ENCODE measurements at places on chromosomes 16 and 17.

- DNase-seq = no peak
These were observed 235.8 kb upstream of the NLRP1 start for GRCh38 chr17:5819921-5820685.

DNA sequence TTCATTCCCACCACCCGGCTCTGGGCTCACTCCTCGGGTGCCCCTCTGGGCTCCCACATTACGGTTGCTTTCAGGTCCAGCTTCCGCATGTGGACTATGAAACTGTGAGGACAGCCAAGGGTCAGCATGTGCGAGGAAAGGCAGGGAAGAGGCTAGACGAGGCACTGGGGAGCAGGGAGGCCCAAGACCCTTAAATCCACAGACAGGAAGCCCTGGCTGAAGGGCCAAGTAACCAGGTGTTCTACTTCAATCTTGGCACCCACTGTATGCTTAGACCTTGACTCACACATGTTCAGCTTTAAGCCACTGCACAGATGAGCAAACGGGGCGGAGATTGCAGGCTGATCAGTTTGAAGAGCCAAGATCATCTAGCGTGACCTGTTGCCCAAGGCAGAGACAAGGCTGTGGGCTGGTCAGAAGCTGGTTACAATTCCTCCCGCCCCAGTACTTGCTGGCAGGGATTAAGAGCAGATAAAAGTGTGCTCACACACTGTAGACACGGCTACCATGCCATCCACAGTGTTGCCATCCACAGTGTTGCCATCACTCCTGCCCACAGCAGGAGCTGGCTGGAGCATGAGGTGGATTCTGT is at the start of gene CES4A:
Gene CES4A, plus strand, starts transcription at position 393 of the 592 bp plus-strand sequence. Its CDS starts 184 bp downstream, at position 577.
- DNase-seq = no peak

GRCh38 chr17:27816946-27817345 is 16.6 kb upstream of the NOS2 start:
- DNase-seq = no peak

DNA sequence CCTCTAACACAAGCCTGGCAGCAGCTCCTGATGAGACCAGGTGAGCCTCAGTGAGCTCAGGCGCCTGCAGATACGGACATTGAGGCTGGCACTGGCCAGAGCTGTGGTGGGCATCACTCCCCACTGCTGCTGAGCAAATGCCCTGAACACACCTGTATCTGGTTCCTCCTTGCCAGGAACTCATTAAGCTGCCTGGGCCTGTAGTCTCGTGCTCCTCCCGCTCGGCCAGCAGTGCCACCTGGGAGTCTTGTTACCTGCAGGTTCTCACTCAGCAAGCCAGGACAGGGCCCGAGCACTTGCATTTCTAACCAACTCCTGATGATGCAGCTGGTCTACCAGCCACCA is 13.3 kb downstream of the EIF4A3 start:
- no peak for DNase-seq

DNA sequence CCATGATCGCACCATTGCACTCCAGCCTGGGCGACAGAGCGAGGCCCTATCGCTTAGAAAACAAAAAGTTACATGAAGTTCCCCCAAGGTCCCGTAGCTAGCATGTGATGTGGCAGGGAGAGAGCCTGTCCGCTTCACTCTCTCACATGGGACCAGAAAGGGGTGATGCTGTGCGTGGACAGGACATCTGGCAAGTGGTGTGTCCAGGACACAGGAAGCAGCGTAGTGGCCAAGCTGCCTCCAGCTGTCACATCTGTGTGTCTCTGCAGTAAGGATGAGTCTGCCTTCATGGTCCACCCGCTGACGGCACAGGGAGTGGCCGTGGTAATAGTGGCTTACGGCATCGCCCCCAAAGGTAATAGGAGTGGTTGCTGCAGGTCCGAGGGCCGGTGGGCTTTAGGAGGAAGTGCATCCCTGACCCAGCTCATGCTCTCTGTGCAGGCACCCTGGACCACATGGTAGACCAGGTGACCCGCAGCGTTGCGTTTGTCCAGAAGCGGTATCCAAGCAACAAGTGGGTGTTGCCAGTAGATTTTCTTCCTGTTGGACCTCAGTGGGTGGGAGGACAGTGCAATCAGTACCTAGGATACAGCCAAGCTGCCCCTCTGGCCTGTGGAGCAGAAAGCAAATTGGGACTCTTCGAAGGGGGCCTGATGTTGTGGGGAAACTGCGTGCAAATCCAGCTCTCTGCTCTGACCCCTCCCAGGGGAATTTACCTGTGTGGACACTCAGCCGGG is 9.5 kb upstream of the BIRC5 start:
- DNase-seq = no peak

DNA sequence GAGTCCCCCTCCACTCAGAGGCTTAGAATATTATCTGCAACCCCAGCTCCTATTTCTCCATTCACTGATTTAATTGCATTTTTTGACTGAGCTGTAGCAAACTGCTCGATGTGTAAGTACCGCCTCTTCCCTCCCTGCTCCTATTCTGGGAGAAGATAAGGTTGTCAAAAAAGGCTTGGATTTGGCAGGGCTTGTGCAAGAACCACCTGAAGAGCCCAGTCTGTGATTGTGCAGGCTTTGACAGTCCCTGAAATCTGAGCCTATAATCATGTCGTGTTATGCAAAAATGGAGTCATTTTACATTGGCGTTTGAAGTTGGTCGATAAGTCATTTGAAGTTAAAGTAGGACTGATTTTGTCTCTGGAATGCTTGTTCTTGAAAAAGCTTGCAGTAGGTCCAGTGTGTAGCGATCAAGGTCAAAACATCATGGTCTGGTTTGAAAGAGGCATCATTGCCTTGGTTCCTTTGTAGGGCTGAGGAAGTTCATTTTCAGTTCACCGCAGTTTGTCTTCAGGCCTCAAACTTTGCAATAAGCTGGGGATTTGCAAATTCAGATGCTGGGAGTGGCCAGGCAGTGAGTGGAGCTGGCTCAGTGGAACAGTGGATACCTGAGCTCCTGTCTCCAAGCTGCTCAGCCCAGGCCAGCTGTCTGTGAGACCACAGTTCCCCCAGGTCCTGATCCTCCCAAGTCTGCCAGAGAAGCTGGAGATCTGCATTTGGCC is 68.8 kb downstream of the KATNIP start:
- no peak for DNase-seq

DNA sequence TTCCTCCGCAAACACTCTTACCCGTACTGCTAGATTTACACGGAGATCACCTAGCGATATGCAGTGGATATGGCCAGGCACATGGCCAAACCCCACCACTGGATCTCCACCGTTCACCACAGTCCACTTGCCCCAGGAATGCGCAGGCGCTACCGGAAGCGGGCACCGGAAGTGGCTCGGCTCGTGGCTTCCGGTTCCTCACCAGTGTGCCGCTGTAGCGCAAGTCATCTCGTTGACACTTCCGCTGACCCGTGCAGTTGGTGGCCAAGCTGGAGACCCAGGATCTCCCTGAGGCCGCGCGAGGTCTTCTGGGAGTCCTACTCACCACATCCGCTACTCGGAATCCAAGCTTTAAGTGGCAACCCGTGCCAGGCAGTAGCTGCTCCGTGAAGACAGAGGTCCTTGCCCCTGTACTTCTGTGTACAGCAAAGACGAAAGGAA is 11.5 kb downstream of the ZNF597 start:
- DNase-seq = no peak

GRCh38 chr16:50478773-50479149 is 69.4 kb upstream of the NKD1 start:
- no peak for DNase-seq

DNA sequence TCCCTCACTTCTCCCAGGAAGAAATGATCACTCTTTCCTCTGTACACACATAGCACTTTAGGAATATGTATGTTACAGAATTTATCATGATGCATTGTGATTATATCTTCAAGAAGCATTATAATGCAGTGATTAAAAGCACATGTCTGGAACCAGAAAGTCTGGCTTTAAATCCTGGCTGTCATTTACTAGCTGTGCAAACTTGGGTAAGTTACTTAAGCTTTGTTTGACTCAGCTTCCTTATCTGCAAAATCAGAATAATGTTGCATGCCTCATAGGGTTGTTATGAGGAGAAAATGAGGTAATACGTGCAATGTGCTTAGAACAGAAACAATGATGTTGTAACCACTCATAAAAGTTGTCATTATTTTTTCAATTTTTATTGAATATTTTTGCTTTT is 156.3 kb upstream of the ZKSCAN2 start:
- no peak for DNase-seq

DNA sequence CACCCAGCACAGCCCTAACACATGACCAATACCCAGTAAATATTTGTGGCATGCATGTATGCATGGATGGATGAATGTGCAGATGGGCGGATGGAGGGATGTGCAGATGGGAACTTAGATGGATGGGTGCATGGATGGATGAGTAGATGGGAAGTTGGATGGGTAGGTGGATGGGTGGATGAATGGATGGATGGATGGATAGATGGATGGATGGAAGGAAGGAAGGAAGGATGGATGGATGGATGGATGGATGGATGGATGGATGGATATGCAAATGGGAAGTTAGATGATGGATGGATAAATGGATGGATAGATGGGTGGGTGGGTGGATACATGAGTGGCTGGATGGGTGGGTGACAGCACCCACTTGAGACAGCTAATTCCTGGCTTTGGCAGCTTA is 193.2 kb upstream of the TNRC6C start:
- no peak for DNase-seq

DNA sequence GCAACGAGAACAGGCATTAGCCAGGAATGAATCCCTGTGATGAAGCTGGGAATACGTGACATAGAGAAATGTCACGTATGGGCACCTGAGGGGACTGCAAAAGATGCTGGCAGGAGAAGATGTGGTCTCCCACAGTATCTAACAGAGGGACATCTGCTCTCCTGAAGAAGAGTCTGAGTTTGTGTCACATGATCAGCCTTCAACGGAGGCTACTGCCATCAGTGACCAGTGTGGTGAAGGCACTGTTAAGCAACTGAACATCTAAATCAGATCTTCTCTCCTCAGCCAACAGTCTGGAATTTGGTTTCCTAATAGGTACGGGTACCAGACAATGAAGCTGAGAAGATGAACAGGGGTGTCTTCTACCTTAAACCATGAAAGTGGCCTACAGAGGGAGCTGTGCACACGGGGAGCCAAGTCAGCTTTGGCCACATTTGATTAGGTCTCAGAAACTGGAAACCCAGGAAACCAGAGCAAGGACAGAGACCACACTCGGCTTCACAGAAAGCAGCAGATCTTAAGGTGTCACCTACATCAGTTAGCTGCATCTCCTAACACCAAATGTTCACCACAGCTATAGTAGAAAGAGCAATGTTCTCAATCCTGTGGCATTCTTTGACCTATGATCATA is 41.8 kb downstream of the BRD7 start:
- DNase-seq = peak; percentile 68

DNA sequence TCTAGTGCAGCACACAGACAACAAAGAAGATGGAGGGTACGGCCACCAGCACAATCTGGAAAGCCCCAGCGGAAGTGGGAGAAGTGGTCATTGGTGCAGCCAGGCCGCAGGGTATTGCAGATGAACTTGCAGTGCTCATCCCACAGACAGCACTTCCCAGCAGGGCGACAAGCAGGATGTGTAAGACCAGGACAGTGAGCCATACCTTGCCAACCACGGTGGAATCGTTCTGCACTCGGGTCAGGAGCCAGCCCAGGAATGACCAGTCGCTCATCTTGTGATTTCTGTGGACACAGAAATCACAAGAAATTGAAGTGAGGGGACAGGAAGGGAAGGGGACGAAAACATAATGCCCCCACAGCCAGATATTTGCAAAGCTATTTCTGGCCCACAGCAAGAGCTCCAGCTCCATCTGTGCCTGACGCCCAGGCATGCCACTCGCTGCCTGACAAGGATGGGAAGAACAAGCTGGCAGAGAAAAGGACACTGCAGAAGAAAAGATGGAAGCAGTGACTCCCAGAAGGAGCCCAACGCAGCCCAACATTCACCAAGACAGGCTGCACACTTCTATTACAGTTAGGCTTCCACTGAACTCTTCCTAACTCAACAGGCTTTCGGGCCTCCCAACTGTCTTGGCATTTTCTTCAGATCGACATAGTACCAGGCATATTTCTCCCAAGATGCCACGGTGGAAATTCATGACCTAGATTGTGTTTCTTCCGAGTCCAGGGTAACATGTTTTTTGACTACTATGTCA is 17.5 kb upstream of the MYO18A start:
- no peak for DNase-seq

DNA sequence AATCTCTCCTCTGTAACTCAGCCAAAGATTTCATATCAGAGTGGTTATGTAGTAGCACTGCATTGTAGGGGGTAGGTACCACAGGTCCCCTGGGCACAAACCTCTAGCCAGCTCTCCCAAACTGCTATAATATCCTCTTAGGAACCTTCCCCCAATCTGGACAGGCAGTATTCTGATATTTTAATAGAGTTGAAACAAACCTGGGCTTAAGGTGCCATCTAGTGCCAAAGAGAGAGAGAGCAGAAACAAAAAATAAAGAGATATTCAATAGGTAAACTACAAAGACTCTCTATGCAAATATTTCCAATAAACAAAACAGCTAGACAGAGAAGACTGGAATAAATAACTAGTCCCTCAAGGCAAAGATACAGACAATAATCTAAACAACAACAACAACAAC is 1070.0 kb downstream of the CDH11 start:
- DNase-seq = peak; percentile 42

GRCh38 chr17:28758411-28759121 is 14.8 kb downstream of the TRAF4 start:
- DNase-seq = no peak

GRCh38 chr16:80489173-80489572 is 51.6 kb upstream of the DYNLRB2 start:
- DNase-seq = no peak

DNA sequence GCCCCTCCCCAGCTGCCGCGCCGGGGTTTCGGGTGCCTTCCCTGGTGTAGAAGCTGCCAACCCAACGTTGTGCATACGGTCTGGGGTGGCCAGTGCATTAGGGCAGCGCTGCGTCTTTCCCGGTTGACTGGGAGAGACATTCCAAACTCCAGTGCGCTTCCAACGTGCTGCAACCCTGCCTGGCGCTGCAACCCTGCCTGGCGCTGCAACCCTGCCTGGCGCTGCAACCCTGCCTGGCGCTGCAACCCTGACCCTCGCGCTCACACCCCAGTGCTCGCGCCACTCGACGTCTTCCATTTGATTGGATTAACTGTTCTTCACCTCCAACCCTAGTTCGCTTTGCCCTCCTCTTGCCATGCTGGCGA is 488 bp upstream of the HAP1 start:
- DNase-seq = peak; percentile 71

- DNase-seq = peak; percentile 92
These were observed 10.9 kb upstream of the CES4A start for GRCh38 chr16:66977341-66978113.

GRCh38 chr16:20072146-20072873 is 1.4 kb downstream of the GPR139 start:
- DNase-seq = peak; percentile 6

- DNase-seq = peak; percentile 58
These were observed 113.8 kb downstream of the ABCC12 start for GRCh38 chr16:48041981-48042421.

- DNase-seq = no peak
These were observed 20.4 kb upstream of the MRPS23 start for GRCh38 chr17:57870283-57870635.

GRCh38 chr16:27852116-27852515 is 211.4 kb downstream of the GSG1L start:
- DNase-seq = no peak

DNA sequence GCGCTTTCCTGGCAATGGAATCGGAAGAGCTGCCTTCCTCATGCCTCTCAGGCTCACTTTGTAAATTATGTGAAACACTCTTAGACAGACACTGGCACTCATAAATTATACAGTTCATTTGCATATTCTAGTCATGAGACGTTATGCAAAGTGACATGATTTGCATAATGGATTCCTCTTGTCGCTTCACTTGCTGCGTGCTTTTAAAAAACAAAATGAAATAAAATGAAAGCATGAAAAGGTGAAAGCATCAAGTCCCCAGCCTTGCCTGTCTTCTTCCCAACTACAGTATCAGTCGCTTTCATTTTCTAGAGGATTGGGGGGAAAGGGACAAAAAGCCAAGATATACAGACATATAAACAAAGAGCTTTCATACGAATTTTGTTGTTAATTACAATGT is 252.8 kb upstream of the PMFBP1 start:
- DNase-seq = no peak

Data from neural progenitor cell (in vitro differentiated cells).